Stimulated activated CD8-positive, alpha-beta memory T cell treated with anti-CD3 and anti-CD28 coated beads, Interleukin-4, amount 100 ng/mL, for 1 hour (primary cell): ENCODE measurements at places on chromosomes 4 and X.

DNA sequence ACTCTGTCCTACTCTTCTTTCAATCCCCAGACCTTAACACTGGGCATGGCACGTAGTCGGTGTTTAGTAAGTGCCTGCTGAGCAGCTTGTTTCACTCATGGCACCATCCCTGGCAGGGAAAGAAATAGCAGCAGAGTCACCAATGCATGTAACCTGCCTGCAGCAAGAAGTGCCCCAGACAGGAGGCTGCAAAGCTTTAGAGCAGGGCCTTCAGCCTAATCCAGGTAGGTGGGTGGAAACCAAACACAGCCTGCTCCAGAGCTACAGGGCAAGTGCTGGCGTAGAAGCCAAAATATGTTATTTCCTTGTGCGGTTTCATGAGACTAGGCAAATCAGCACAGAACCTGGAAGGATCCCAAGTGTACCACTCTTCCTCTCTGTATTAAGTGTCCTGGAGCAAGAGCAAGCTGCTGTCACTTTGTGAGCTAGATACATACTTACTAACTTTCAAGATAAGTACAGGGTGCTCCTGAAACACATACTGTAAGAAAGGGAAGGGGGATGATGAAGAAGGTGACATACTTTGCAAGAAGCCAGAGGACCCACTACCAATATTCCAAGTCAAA, 5.5 kb downstream of the PROM1 start:
- no peak for DNase-seq

- no peak for DNase-seq
Observed at GRCh38 chr4:113882668-113883067, 96.8 kb downstream of the ARSJ start.

DNA sequence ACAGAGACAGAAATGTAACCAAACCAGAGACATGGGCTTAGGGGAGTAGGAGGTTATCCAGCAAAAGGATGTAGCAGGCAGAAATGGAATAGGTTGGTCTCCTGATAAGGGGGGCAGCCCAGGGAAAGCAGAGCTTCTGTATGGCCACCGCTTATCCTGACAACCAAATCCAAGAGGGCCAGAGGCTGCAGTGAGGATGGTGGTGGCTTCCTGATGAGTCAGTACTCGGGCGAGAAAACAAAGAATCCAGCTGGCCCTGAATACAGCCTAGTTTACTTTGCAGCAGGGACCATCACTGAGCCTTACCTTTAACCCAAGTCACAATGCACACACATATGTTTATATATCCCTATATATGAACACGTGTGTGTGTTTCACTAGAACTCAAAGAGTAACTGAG, 129.7 kb upstream of the FTHL17 start:
- DNase-seq, result no peak

- no peak for DNase-seq
Observed at GRCh38 chrX:14915596-14915995, 42.4 kb downstream of the MOSPD2 start.

DNA sequence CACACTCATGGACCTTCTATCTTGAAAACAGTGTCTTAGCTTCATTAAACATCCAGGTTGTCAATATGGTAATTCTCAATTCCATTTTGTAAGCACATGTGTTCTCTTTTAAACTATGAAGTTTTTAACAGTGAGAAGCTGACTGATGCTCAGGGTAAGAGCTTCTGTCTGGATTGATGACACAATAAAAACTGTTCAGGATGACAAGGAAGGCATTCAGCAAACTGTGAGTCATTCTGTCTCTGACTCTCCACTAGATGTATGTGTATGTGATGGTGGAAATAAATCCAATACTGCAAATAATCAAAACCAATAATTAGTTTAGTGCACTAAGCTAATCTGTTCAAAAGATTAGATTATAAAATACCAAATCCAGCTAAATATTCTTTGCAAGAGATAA, 115.3 kb upstream of the ARX start:
- no peak for DNase-seq

DNA sequence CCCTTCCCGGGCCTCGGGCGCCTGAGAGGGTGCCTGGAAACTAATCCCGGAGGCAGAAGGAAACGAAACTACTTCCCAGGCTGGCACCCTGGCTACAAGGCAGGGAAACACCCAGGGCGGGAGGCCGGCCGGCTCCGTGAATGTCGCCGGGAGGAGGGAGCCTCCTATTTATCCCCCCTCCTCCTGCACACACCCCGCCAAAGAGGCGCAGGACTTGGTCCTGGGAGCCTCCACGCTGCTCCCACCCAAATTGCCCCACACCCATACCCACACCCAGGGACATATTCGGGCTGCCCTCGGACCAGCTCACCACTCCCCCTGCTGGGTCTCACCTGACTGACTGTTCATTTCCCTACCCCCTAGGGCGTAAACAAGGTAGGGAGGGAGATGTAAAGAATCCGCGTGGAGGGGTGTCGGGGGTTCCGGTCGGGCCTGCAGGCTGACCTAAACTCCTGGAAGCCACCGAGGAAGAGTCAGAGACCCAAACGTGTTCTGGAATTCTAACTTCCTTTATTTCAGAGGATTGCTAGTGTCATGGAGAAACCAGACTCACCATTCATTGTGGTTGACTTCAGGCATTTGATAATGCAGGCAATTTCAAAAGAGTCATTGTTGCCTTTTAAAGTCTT, at the start of gene BTC:
TSS of gene BTC (minus strand) at position 142 of the 629 bp plus-strand sequence. CDS start 198 bp downstream, outside the sequence.
- DNase-seq, result no peak

DNA sequence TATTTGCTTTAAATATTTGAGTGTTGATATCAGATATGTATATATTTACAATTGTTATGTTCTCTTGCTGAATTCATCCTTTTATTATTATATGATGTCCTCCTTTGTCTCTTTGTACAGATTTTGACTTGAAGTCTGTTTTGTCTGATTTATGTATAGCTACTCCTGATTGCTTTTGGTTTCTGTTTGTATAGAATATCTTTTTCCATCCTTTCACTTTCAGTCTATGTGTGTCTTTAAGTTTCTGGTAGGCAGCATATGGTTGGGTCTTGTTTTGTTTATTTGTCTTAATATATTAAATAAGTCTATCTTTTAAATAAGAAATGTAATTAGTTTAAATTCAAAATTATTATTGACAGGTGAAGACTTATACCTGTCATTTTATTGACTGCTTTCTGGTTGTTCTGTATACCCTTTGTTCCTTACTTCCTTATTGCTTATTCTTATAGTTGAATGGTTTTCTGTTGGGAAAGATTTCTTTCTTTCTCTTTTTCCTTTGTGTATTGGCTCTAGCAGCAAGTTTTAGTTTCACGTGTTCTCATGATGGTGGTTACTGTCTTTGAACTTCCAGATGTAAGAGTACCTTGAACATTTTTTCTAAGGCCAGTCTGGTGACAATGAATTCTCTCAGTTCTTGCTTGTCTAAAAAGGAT, 31.1 kb downstream of the RAB28 start:
- no peak for DNase-seq

GRCh38 chr4:139782926-139783522, 117.4 kb downstream of the MGST2 start:
- DNase-seq, result no peak

DNA sequence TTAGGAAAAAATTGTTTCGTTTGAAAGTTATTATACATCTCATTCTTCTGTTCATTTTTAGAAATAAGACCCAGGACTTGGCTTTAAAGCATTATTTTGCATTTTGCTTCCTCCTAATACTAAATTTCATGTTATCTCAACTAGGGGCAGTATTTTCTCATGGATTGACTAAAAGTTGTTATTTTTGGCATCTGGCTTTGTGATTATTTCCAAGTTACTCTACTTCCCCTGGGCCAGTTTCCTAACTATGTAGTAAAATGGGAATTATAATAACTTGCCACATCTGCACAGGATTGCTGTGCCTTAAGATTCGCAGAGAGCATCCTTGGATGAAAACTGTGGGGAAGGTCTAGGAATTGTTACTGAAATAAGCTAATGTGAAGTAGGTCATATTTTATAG, 3.0 kb downstream of the RBPJ start:
- DNase-seq, result no peak

DNA sequence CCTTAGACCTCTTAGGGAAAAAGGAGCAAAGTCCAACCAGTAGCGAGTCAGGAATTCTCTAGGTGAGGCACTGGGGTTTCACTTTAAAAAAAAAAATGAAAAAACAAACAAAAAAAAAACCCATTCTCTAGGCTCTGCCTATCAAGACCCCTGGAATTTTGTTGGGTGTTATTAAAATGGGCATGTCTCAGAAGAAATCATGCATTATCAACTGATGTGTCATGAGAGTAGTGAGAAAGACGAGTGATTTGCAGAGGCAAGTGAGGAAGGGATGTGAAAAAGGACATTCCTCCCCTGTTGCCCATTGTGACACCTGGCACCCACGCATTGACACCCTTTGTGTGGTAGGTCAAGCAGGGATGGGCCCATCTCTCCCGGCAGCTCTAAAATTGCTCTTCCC, 78.9 kb downstream of the AASDH start:
- no peak for DNase-seq

GRCh38 chr4:68905939-68906779, 45.4 kb downstream of the UGT2A3 start:
- no peak for DNase-seq

DNA sequence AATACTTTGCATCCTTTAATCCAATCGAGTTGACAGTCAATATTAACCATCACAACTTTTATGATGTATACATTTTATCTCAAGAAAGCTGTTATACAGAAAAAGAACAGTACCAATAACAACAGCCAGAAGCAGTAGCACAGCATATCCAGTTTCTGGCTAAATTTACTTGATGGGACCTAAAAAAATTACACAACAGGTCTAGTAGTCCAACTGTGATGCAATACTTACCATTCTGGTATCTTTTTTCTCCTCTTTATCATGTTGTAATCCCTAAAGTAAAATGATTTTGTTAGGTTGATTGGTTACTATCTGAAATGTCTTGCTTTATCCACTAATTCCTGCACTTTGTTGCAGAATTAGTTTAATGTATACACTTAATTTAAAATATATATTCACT, 1150.6 kb downstream of the FAT4 start:
- DNase-seq, result no peak

- no peak for DNase-seq
Observed at GRCh38 chr4:27881705-27882104, 1021.1 kb downstream of the STIM2 start.

- DNase-seq, result no peak
Observed at GRCh38 chrX:101550362-101550750, at the start of gene ARMCX1. TSS of gene ARMCX1 (plus strand) at chrX:101550547. CDS start at chrX:101552931, 2,384 bp downstream.

DNA sequence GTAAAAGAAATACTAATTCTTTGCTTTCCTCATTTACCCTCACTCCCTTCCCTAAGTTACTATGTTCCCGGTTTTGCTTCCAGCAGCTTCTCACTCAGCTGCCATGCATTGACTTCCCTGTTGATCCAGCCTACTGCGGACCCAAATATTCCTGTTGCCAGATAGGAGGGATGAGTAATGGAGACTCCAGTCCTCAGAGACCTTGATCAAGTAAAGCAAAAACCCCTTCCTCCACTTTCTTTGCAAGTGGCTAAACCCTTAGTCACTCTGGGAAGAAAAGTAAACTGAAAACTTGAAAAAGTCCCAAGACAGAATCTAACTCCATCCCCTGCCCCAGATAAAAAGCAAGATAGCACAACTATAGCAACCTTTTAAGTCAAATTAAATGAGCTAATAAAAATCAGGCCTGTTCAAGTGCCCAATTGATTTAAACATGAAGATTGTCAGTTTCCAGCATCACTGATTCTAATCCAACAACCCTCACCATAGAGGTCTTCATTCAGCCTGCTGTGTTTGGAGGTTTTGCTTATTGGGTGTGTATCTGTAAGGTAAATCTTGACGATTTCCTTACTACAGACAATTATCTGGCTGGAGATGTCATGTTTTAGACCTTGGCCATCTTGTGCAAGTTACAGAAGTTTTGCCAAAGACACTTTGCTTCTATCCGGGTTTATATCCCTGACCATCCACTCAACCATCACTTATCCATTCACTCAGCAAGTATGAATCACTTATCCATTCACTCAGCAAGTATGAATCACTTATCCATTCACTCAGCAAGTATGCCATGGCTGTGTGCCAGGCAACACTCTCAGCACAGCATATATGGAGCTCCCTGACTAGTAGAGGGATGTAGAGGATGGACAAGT, 17.6 kb downstream of the FGFBP1 start:
- no peak for DNase-seq

DNA sequence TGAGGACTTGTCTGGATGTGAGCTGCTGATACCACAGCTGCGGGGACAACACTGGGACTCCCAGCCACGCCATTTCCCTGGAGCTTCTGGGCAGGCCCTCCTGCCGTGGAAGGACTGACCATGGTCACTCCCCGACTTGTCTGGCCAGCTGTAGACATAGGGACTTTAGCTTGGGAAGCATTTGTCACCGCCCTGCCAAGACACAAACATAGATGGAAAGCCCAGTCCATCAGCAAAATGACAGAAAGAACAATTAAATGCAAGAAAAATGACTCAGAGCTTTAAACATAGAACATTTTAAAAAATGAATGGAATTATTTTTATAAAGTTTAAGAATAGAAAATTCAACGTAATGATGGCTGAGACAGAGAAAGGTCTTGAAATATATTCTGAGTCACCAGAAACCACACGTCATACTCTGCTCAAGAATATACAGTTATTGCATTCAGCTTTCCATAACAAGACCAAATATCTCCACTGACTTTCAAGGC, 107.6 kb upstream of the CBR4 start:
- no peak for DNase-seq

- DNase-seq, result no peak
Observed at GRCh38 chr4:164614999-164615398, 138.9 kb upstream of the SMIM31 start.

- no peak for DNase-seq
Observed at GRCh38 chr4:108029016-108029720, 39.5 kb downstream of the HADH start.

GRCh38 chr4:152983774-152984411, 47.8 kb downstream of the FHDC1 start:
- DNase-seq, result no peak

GRCh38 chr4:4216648-4217047, 10.1 kb downstream of the OTOP1 start:
- DNase-seq, result no peak

DNA sequence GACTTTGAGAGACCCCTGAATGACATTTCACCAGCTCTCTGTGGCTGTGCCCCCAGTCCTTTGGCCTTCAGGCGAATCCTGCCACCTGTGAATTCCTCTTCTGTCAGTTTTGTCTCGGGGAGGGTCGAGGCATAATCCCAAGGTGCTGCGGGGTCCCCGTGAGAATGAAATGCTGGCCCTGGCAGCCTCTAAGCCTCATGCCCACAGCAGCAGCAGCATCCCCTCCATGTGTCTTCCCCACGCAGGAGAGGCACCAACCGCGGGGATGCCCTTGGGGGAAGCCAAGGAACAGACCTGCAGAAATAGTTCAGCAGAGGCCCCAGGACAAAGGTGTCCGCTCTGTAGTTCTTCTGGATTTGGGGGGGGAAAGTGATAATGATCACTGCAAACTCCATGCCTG, 104.8 kb downstream of the PHKA2 start:
- no peak for DNase-seq
